ENCODE measurements at places on chromosomes 4 and X.
A peak's percentile ranks its signal among the peaks of the same experiment; 100 is the strongest.

DNA sequence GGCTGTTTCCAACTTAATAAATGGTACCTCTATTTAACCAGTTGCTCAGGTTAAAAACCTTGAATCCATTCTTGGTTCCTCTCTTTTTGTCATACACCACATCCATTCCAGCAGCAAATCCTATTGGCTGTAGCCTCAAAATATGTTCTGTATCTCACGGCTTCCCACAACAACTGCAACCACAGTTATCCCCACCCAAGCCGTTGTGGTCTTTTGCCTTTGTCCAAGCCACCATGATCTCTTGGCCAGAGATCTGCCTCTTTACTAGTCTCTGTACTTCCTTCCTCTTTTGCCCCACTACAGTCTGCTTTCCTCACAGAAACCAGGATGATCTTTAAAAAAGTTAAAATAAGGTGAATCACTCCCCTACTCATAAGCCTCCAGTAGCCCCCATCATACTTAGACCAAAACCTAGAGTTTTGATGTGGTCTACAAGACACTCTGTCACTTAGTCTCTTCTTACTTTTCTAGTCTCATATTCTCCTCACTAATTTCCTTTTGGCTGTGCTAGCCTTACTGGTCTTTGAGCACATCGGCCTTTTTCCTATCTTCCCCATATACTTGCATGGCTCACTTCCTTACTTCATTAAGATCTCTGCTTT is 10.3 kb downstream of the MAOA start:
- DNase-seq = no peak

GRCh38 chr4:99833756-99834155 is 17.1 kb downstream of the DAPP1 start:
- no peak for DNase-seq

DNA sequence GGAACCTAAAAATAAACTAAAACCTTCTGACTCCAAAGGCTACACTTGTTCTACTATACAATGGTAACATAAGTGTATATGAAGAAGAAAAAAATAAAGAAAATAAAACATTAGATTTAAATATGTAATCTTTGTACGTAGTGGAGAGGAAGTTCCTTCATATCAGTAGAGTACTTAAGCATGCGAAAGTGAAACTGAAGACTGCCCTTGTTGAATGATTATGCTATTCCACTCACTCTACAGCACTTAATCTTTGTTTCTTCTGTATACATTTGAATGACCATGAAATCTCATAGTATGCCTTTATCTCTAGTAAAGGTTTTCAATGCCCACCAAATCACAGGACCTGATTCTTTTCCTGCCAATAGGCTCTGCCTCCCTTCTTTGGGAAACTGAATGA is 78.9 kb downstream of the NDST3 start:
- DNase-seq = no peak

- no peak for DNase-seq
Observed at GRCh38 chr4:20370274-20370673, 118.6 kb downstream of the SLIT2 start.

DNA sequence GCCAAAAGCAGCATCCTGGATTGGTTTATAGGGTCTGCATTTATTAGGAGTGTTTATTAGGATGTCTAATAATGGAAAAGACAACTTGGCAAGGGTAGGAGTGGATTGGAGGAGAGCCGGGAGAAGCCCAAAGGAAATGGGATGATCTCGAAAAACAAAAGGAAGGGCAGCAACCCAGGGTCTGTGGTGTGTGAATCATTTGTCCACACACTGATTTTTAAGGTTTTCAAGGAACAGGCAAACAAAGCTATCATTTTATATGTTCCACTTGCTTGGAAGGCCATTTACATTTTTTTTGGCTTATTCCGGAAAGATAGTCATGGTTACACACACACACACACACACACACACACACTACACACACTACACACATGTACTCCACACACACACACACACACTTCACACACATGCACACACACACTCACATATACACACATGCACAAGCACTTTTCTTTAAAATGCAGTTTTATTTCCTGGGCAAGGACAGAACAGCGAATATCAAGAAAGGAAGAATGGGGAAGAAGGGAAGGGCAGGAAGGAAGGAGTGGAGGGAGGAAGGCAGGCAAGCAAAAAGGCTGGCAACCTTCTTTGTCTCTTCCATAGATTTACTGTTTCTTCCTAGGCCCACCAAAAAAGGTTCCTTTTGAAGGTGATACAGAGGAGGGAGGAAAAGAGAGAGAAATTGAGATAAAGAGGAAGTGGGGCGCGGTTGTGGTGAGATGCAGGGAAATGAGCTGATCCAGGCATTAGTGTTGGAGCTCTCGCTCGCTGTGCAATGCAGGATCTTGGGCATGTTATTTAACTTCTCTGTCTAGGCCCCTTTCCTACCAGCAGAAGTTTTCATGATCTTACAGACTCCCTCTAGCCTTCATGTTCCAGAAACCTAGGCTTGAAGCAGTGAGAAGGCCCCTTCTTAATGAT is 88.6 kb upstream of the MAML3 start:
- DNase-seq = no peak

DNA sequence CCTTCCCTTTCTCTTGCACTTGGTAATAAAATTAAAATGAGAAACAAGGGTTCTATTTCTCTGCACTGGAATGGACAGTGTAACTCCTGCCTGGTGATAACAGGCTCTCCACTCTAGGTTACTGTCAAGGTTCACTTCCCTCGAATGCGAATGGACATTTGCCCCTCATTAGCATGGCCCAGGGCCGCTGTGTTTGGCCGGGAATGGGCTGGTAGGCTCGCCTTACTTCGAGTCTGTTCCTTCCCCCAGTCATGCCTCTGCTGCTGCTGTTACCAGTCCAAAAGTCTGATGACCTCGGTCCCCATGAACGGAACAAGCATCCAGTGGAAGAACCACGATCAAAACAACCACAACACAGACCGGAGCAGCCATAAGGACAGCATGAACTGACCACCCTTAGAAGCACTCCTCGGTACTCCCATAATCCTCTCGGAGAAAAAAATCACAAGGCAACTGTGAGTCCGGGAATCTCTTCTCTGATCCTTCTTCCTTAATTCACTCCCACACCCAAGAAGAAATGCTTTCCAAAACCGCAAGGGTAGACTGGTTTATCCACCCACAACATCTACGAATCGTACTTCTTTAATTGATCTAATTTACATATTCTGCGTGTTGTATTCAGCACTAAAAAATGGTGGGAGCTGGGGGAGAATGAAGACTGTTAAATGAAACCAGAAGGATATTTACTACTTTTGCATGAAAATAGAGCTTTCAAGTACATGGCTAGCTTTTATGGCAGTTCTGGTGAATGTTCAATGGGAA is 61.5 kb downstream of the EDNRA start:
- no peak for DNase-seq

DNA sequence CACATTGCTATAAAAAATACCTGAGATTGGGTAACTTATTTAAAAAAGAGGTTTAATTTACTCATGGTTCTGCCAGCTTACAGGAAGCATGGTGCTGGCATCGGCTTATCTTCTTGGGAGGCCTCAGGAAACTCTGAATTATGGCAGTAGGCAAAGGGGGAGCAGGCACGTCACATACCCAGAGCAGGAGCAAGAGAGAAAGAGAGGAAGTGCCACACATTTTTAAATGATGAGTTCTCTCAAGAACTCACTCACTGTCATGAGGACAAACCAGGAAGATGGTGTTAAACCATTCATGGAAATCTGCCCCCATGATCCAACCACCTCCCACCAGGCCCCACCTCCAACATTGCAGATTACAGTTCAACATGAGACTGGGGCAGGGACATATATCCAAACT is 10.0 kb upstream of the AFF1 start:
- no peak for DNase-seq

- no peak for DNase-seq
Observed at GRCh38 chr4:119526786-119527550, 101.6 kb downstream of the PDE5A start.

DNA sequence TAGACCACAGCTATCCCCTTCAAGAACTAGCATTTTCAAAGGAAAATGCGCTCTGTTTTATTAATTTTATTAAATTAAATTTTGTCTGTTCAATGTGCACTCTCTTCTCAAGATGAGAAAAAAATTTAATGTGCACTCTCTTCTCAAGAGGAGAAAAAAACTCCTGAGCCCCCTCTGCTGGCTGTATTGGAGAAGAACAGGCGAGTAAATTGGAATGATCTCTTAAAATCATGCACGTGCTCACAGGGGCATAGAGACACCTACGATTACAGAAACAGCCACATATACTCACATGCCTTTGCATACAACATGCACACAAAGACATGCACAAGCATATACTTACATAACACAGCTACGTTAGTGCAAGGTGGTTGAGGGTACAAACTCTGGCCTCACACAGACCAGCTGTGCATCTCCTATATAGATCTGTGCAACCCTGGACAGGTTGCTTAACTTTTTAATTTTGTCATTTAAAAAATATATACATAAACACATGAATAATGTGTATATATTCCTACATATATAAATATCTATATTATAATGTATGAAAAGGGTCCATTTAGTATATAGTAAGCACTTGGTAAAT is 176.2 kb upstream of the CXorf66 start:
- peak; percentile 6 for DNase-seq

GRCh38 chr4:8656185-8656517 is 63.6 kb downstream of the CPZ start:
- no peak for DNase-seq

- no peak for DNase-seq
Observed at GRCh38 chr4:156961196-156962057, 10.2 kb downstream of the PDGFC start.

GRCh38 chrX:140507982-140508305 is 3.1 kb upstream of the SOX3 start:
- DNase-seq = no peak

GRCh38 chrX:129724754-129725153 is 14.0 kb upstream of the XPNPEP2 start:
- DNase-seq = no peak

- peak; percentile 29 for DNase-seq
Observed at GRCh38 chrX:135086197-135086854, 34.0 kb downstream of the ETDB start.

- no peak for DNase-seq
Observed at GRCh38 chr4:81738891-81739290, 267.2 kb upstream of the RASGEF1B start.

- no peak for DNase-seq
Observed at GRCh38 chrX:23797371-23798128, 14.6 kb downstream of the SAT1 start.

DNA sequence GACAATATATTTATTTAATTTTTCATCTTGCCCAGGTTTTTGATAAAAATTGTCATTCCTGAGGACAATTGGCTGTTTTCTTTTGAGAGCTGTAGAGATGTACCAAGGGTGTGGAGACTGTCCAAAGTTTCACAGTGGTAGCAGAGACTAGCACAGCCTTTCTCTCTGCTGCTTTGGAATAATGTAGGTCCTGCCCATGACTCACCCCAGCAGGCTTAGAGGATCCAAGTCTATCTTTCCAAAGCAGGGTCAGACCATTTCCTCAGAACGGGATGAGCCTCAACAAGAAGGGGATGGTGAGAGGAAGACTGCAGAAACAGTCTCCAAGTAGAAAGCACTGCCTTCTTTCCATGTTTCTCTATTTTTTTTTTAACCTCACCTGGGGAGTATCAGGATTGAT is 131.5 kb upstream of the RPL34 start:
- no peak for DNase-seq

- DNase-seq = no peak
Observed at GRCh38 chr4:118889312-118889691, 648 bp downstream of the SYNPO2 start.

DNA sequence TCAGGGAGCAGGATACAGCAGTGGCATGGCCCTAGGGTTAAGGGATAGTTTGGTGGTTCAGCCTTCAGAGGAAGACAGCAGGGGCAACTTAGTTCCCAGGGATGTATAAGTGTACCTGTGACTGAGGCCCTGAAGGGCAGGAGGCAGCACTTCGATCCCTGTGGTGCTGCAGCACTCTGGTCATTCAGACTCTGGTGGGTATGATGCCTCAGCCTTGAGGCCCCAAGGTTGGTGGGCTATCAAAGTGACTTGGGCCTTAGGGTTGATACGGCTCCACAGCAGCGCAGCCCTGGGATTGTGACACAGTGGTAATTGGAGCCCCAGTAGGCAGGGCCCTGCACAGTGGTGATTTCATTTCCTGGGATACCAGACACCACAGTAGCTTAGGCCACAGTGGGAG is 1703.1 kb downstream of the PCDH7 start:
- no peak for DNase-seq

- no peak for DNase-seq
Observed at GRCh38 chr4:138460477-138461414, 218.6 kb upstream of the SLC7A11 start.

DNA sequence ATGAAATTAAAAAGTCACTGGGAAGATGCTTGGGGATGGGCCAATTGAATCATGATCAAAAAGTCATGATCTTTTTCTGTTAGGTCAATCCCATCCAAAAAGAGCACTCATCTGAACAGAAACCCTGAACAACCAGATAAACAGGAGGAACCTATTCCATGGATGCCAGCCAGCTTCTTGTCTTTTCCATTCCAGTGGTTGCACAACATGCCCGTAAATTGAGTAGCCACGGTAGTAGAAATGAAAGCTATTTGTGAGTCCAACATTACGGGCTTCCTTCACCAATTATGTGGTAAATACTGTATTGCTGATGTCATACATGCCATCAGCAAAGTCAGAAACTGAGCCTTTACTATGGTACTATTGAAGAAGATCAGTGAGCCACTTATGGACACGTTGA is 982.4 kb upstream of the HS3ST1 start:
- DNase-seq = no peak

GRCh38 chr4:129261584-129261983 is 165.6 kb downstream of the C4orf33 start:
- no peak for DNase-seq

- no peak for DNase-seq
Observed at GRCh38 chr4:185229021-185229818, 19.8 kb downstream of the SNX25 start.

GRCh38 chrX:131288738-131289511 is at the start of gene IGSF1:
IGSF1 (minus strand) TSS chrX:131289306; CDS start chrX:131286674, 2,632 bp downstream.
- DNase-seq = no peak

DNA sequence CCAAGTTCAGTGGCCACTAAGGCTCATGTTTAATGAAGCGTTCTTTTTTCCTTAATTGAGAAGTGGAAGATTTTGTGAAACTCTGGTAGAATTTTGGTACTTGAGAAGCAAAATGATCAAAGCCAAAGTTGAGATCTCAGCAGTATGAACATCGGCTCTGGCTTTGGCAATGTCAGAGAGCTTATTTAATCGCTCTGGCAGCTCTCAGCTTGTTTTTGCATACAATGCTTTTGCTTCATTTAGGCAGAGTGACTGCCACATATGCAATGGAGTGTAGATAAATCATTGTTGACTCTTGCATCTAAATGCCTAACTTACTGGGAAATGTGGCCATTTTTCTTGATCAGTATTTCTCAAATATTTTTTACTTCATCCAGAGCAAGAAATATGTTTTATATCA is 135.7 kb downstream of the AASDH start:
- no peak for DNase-seq

DNA sequence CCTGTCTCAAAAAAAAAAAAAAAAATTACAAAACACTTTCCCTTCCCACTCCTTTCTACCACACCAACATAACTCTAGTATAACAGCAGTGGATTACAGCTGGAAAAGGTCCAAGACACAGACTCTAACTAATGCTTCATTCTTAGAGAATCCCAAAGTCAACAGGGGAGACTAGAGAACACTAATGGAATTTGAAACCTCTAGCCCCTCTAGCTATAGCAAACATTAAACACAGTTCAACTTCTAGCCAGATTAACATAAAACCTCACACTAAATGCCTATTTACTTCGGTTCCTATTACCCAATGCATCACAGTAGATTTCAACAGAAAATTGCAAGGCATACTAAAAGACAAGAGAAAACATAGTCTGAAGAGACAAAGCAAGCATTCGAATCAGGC is 10.5 kb upstream of the DHX15 start:
- no peak for DNase-seq

Measured in activated naive CD4-positive, alpha-beta T cell treated with Interleukin-2 at 50 U/mL for 16 hours (primary cell).